ENCODE measurements at places on chromosomes 13 and 19.

DNA sequence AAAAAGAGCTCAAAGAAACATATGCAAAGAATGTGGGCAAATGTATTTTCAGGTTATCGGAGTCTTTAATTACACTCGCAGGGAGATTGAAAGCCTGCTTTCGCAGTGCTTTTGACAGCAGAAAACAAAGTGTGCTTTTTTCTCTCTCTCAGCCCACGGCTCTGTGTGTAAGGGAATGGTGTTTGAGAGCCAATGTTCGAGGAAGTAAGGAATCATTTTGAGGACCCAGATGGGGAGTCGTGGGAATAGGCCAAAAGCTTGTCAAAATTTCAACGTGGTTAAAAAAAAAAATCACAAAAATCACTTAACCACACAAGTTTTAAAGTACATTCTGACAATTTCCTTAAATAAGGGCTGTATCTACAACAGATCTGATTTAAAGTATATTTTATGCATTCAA is 197.1 kb upstream of the IRS2 start:
- no peak for DNase-seq

GRCh38 chr13:51764184-51765141 is 39.5 kb downstream of the DHRS12 start:
- DNase-seq: peak; percentile 61

- no peak for DNase-seq
Measured at GRCh38 chr13:83618966-83619365, 263.3 kb downstream of the SLITRK1 start.

DNA sequence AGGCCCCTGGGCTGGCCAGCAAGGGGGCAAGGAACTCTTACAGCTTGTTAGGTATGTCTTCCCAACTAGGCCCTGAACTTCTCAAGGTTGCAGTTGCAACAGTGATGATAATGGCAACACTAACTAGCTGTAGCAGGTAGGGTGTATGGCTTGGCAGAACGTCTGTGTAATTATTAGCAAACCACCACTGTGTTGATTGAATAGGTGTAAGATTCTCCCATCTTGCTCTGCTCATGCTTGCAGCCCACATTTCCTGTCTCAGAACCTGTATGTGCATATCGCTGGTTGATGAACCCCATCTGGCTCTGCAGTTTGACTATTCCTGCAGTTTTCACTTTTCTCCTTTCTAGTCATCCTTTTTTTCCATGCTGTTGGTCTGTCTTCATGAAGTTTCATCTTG is 178.8 kb downstream of the KATNAL1 start:
- DNase-seq: no peak

- no peak for DNase-seq
Measured at GRCh38 chr13:114077933-114078325, 54.5 kb downstream of the RASA3 start.

- DNase-seq: no peak
Measured at GRCh38 chr19:7873304-7874075, 700 bp downstream of the PRR36 start.

DNA sequence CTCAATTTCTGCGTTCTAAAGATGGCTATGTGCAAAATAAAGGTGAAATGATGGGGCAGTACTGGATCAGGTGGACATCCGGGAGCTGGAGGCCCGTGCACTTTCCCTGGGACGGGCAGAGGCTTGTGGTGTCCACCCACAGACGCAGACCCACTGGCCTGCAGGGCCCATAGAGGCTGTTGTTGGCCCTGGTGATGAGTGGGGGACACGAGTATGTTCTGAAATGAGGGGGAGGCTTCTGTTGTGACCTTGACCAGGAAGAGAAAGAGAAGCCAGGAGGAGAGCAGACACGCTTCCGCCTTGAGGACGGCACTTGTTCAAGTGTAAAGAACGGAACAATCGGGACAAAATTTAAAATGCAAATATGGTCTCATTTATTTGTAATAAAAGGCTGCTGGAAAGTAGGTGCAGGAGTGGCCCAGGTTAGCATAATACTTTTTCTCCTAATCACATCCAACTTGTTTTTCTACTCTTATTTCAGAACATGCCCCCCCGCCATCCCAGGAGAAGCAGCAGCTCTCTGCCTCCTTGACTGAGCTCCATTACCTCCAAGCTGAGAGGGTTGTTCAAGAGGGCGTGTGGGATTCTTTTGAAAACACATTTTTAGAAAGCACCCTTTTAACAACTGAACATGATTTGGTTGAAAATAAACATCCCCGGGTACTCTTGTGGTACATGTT is 27.1 kb downstream of the ATP11A start:
- no peak for DNase-seq

DNA sequence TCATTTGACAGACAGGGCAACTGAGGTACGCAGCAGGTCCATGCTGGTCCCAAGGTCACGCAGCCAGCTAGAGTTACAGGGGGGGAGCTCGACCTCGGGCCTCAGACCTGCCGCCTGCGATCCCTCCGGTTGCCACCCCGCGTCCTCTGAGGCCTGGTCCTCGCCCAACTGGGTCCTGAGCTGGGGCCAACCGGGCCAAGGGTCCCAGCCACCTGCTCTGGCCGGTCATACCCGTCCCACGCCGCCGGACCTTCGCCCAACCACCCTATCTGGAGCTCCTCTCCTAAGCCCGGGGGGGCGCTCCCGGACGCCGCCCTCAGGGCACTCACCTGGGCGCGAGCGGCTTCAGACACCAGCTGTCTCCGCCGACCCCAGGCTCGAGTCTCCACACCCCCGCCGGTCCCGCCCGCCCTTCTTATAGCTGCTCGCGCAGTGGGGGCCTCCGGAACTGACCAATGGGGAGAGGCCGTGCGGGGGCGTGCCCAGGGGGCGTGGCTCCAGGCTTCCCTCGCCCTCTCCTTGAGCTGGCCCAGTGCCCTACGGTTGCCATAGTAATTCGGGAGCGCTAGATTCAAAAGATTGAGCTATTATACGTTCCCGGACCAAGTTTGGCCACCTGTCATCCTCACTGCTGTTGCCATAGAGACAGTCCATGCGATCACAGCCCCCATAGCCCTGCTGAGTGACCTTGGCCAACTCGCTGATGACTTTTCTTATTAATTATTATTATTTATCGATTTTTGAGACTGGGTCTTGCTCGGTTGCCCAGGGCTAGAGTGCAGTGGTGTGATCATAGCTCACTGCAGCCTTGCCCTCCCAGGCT is at the start of gene PLIN5:
Gene PLIN5, minus strand, starts transcription at position 389 of the 823 bp plus-strand sequence. CDS start 1,150 bp downstream, outside the sequence.
- DNase-seq: peak; percentile 54

DNA sequence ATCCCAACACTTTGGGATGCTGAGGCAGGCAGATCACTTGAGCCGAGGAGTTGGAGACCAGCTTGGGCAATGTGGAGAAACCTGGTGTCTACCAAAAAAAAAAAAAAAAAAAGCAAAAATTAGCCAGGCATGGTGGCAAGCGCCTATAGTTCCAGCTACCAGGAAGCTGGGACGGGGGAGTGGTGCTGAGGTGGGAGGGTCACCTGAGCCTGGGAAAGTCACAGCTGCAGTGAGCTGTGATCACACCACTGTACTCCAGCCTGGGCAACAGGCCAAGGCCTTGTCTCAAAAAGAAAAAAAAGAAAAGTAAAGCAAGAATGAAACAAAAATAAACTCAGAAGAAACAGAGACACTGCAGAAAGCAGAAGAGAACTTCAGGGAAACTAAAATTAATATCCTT is 31.6 kb downstream of the MTRF1 start:
- DNase-seq: no peak

- DNase-seq: no peak
Measured at GRCh38 chr13:42398533-42398932, 126.6 kb downstream of the AKAP11 start.

DNA sequence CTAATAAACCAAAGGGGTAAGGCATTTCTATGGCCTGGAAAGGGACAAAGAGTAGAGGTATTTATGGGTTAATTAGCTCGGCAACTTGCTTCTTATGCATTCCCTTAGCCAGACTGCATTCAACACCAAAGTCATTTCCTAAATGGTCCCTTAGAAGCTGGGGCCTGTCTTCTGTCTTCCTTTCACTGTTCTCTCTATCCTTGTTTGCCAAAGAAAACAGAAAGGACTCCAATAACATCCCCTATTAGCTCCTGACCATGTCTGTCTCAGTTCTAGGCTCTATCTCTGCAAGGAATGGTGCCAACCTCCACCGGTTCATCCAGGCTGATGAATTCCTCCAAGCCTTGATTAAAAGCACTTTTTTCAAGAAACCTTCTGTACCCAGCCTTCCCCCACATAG is 123.5 kb downstream of the KCTD12 start:
- no peak for DNase-seq

DNA sequence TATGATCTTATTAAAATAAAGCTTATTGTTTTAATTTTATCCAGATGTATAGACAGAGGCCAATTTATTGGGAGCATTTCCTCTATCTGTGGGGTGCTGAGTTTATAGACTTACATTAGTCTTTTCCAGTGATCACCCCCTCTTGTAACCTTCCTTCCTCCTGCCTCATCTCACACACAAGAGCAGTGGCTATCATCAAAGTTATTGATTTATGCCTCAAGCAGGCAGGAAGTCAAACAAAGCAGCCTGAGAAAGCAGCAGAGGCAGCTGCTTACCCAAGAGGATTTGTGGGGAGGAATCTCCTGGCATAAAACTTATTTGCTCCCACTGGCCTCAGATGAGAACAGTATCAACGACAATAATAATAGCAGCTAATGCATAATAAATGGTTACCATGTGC is 26.3 kb upstream of the DCLK1 start:
- DNase-seq: no peak

- no peak for DNase-seq
Measured at GRCh38 chr19:39546599-39546998, 6.6 kb upstream of the EID2 start.

All from activated T-cell treated with anti-CD3 and anti-CD28 coated beads, Interleukin-2, amount 50 U/mL, for 72 hours (primary cell).